ENCODE measurements at places on chromosomes 1 and 21.

GRCh38 chr1:209435654-209436566 is 147.6 kb upstream of the CAMK1G start:
- DNase-seq = peak; percentile 63

DNA sequence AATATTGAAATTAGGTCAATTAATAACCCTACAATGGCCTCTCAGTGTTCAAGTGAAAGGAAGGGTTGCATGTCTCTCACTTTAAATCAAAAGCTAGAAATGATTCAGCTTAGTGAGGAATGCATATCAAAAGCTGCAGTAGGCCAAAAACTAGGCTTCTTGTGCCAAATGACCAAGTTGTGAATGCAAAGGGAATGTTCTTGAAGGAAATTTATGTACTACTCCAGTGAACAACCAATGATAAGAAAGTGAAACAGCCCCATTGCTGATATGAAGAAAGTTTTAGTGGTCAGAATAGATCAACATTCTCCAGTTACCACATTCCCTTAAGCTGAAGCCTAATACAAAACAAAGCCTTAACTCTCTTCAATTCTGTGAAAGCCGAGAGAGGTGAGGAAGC is 10.0 kb downstream of the MAEL start:
- no peak for DNase-seq

DNA sequence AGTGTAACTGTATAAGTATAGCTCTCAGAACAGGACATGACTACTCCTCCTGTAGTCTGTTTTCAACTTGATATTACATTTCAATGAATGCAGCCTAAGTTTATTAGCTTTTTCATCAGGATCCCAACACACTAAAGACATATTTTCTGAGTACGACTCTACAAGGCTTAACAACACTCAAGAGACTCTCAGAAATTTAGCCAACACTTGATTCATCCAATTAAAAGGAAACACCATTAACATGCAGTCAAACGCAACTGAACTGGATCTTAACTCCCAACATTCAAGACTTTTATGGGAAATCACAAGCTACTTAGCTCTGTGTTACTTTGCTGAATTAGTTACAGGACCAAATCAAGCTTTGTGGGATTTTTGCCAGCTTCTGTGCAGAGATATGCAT is 65.2 kb upstream of the SGIP1 start:
- DNase-seq = no peak

DNA sequence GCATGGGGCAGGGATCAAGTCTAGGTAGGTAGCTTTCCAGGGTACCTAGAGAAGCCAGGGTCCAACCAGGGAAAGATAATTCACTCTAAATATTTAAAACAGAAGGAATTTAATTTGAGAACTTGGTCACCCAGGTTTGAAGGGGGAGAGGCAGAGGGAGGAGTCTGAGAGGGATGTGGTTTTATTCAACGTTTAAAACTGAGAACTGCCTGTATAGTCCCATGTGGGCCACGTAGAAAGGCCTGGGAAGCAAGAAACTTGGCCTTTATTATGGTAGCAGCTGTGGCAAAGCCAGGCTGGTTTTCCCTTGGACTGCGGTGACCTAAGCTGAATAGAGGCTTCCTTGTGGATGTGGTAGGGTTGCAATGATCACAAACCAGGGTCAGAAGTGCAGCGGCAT is 42.0 kb upstream of the DUSP10 start:
- DNase-seq = no peak

DNA sequence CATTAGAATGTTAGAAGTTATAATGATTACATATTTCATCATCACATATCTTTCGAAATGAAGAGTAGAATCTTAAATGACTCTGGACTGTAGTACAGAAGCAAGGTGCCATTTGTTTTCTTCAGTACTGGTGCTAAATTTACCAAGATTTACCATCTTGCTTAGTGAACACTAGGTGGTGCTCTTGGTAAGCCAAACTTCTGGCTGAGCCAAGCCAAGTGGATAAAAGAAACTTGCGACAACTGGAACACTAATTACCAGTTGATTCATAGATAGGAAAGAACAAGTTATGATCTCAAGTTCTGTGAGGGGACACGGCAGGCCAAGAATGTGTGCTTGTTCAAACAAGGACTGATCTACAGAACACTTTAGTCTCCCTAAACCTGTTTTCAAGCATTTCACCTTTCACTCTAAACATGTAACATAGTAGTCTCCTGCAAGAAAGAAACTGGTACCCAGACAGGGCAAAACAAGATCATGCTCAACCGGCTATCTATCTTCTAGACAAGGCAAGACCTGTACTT is 19.8 kb downstream of the SPRTN start:
- DNase-seq = peak; percentile 82

All from NCI-H2171 treated with DMSO at 0.1 percent for 48 hours (cell line).